WERI-Rb-1 (cell line): ENCODE measurements at places on chromosomes 6 and 20.

GRCh38 chr6:81353262-81353661 lies 399.2 kb downstream of the TENT5A start:
- no peak for DNase-seq

- no peak for DNase-seq
These were observed 53.9 kb downstream of the ECT2L start for GRCh38 chr6:138849791-138850190.

DNA sequence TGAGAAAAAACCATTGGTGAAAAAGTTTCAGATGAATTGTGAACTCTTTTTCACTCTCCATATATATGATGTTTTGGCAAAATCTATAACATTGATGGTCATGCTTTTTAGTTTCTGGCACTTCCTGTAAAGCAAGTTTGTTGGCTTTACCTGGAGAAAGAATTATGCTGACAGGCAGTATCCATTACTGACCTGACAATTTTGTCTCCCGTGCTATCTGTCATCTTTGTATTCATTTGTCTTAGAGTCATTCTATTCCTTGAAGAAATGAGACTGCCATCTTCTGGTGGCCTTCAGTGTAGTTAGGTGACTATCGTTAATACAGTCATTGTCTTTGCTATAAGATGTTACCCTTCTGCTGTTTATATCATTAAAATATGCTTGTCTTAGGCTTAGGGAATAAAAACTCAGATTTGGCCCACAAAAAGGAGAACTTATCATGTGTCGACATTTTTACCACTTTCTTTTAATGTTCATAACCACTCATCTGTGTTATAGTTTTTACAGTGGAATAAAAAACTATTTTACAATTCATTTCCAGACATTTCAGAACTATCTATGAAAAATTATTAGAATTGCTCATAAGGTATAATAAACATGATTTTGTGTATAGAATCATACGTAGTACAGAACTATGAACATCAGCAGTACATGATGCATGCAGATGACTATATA lies 707.0 kb downstream of the EPM2A start:
- DNase-seq, result peak; percentile 26

GRCh38 chr6:32393665-32394420 lies 13.1 kb downstream of the BTNL2 start:
- peak; percentile 23 for DNase-seq

GRCh38 chr6:37369321-37370201 lies 15.8 kb downstream of the RNF8 start:
- no peak for DNase-seq

DNA sequence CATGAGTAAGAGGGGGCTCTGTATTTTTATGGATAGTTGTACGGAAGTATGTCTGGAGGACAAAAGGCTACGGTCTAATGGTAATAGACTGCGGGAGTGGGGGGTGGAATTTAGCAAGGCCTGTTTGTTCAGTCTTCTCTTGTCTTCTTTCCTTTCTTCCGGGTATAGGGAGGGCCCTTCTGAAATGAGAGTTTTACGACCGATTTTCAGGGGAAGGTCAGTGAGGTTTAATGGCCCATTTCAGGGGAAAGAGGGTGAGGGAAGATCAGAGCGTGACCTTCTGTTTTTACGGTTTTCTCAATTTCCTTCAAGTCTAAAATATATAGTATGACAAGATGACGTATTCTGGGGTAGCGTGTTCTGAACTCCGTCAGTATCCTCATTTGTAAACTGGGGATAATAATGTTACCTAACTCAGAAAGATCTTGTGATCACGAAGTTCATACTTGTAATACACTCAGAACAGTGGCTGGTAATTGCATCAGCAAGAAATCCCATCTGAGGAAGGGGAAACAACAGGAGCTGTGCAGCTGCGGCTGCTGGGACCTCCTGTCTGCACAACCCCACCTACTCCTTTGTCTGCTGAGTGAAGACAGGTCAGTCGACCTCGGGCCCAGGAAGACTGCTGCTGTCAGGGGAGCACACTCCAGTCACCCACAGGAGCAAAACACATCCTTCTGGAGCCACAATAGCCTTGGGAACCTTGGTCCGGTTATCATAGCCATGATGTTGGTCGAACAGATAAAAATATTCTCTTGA lies 90.4 kb downstream of the MAP3K7 start:
- no peak for DNase-seq

DNA sequence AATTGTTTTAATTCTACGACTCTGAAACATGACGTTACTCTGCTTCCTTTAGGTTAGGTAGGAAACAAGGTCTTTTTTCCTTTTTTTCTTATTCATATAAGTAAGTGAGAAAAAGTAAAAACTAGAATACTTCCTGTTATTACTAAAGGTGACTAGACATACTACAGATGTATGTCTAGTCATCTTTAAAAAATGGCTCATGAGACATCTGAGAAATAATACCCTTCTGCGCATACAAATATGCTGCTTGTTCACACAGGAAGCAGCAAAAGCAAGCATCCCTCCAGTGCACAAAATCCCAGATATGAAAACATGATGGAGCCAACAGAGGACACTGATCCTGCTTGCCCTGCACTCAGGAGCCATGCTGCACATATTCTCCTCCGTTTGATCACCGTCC lies 699.1 kb downstream of the EPM2A start:
- no peak for DNase-seq

DNA sequence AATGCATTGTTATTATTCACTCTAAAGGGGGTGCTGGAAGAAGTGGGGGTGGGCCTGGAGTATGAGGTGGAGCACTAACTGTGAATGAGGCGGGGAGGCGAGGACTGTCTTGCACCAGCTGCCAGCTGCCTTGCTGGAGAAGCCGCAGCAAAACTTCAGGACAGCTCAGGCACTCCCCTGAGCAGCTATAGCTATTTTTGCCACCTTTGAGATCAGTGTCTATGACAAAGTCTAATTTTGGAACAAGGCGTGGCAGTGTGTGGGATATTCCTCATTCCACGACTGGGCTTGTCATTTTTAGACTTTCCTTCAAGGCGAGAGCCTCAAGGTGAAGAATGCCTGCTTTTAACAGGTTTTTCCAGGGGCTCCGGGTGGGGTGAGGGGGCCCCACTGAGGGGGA lies 143.8 kb downstream of the DOK5 start:
- no peak for DNase-seq

GRCh38 chr20:56506103-56506502 lies 18.4 kb upstream of the FAM209A start:
- no peak for DNase-seq
